ENCODE measurements at places on chromosomes 13 and 19.
A peak's percentile ranks its signal among the peaks of the same experiment; 100 is the strongest.

- peak; percentile 17 for DNase-seq
Measured at GRCh38 chr13:20174656-20175405, 14.0 kb upstream of the GJA3 start.

DNA sequence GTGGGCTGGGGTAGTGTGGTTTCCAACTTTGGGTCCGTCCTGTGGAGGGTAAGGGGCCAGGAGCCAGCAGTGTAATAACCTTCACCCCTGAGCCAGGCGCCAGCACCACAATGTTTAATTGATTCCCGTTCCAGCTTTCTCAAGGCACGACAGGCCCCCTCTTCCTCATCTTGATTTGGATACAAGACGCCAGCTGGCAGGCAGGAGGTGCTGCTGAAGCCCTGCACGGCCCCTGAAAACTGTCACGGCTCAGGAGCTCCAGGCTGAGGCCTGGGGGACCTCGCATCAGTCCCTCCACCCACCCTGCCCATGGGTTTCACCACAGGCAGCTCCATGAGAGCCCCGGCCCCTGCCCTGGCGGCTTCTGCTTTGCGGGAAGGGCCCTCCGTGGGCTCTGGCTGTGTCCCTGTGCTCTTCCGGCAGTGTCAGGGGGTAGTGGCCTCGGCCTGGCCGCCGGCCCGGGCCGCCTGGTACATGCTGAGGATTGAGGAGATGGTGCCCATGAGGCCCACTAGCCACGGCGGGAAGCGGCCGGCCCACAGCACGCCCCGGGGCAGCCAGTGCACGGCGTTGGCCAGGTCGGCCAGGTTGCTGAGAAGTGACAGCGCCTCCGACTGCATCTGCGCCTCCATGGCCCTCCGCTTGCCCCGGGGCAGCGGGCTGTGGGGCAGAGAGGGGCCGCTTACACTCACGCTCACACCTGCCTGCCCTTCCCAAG lies 11.9 kb downstream of the PEX11G start:
- DNase-seq = no peak

DNA sequence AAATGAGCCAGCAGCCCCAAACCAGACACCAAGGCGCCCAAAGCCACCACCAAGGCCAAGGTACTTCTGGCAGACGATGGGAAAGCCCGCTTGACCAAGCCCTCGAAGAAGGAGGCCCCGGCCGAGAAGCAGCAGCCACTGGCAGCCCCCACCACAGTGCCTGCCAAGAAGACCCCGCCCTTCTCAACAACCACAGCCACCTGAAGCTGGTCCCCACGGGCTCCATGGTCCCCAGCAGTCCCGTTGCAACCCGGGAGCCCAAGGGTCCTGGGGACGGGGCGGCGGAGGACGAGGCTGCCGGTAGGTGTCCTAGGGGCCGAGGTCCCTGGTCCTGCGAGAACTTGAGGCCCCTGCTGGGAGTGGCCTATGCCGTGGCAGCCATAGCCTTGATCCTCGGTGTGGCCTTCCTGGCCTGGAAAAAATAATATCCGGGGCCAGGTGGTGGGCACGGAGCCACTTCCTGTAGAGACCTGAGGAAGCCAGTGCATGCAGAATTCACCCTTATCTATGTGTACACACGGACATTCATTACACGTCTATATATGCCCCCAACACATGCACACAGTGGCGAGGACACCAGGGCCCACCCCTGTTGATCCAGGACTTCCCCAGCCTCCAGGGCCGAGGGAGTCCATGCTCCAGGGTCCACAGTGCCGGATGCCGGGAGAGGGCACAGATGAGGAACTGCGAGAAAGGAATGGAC lies 13.8 kb downstream of the C1QTNF9 start:
- DNase-seq = no peak

DNA sequence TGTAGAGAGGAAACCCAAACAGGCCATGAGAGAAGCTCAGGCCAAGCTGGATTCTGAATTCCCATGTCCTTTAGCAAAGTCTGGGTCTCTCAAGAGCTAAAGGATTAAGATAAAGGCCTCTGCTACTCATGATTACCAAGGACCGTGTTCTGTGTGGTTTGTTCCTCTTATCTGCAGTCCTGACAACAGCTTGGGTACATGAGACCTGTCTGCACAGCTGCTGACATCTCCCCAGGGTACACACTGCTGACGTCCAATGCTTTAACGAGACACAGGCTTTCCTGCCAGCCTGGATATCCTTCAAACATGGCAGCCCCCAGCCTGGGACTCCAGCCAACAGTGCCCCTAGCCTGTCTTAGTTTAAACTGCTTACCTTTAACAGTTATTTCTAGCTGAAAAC lies 211.0 kb downstream of the SLC7A1 start:
- no peak for DNase-seq

- DNase-seq = no peak
Measured at GRCh38 chr13:44763615-44764301, 187.6 kb upstream of the TSC22D1 start.

DNA sequence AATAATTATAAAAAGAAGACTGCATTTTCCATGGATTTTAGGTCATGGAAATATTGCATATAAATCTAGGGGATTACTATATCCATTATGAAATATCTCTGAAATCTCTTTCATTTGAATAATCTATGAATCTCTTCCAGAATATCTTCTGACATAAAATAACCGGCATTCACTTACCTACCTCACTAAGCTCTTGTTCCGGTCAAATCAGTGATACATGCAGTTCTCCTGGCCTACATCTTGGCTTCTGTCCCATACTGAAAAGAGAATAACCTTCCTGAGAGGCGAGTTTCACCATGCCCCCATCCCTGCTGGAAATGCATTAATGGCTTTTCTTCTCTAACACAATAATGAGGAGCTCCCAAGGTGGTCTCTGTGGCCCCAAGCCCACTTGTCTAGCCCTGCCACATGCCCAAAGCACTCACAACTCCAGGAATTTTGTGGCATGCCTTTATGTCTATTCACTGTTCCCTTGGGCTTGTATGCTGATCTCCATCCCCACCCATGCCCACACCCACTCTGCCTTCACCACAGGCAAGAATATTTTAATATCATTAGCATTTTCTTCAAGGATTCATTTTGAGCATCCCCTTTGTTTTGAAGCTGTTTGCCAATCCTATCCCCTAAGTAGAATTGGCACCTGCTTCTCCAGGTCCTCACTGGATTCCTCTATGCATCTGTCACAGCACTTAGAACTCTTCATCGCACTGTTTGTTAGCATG lies 401.6 kb downstream of the COG6 start:
- no peak for DNase-seq

DNA sequence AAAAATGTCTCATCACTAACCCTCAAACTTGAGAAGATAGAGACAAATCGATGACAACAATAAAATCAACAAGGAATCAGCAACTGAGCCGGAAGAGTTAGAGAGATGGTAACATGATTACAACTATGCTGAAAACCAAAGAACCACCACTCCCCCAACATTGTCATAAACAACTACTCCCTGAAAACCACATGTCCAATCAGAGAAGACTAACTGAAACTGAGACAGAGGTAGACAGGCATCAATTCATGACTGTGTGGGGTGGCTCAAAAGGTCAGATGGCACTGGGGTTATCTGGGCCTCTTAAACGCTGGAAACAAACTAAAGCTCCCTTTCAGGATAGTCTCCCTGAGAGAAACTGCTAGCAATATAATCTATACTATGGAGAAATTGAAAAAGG lies 488.8 kb downstream of the KCTD12 start:
- DNase-seq = no peak

DNA sequence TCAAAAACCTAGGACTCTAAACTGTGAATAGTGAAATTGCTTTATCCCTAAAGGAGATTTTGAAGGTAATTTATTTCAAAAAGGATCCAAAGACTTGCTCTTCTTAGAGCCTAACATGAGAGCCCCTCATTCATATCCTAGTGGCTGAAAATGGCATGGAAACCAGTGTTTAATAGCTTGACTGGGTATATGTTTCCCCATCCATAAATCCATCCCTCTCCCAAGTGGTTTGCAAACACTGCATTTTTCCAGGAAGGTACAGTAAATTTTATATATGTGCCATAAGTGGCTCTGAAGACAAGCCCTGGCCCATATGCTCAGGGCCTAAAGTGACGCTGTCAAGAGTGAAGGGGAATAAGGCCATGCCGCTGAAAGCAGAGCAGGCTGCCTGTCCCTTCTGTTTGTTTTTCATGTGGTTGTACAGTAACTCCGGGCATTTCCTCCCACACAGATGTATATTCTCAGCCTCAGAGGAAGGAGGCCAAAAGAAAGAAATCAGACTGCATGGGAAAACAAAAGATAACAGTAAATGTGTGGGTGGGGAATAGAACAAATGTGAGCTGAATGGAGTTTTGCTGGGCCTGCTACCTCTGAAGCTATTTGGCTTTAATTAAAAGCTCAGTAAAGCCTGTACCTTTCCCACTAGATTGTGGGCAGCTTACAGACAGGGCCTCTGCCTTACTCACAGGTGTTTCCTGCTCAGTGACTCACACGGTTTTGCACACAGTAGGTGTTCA lies 181.9 kb downstream of the PCDH9 start:
- no peak for DNase-seq

DNA sequence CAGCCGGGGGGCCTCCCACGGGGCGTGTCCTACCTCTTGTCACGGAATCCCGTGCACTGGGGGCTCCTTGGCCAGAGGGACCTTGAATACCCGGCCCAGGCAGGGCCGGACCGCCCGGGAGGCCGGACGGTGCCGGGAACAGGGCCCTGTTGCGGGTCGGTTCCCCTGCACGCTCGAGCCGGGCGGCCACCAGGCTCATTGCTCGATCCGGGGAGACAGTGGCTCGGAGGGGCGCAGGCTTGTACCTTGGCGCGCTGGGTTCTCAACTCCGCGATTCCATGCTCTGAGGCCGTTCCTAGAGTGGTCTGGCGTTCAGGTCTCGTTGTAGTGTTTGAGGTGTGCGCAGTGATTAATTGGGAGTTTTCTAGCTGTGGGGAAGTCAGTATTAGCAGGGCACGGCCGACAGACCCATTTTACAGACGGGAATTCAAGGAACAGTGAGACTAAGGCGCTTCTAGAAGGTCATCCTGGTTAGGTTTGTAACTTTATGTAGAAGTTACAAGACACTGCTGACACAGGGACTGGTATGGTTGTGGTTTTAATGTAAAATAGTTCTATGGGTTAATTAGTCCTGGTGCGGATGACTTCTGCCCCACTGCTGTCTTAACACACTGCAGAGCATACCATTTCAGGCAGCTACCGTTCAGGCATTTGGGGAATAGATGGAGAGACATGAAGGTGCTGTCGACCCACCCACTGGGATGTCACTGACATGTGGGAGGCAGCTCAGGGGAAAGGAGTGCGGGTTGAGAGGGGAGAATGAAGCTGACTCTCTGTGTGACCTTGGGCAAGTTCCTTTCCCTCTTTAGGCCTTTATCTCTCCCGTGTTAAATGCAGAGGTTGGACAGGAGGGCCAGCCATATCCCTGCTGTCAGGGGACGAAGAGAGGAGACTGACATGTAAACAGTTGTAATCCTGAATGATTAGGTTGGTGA lies 592 bp downstream of the CLPTM1 start:
- DNase-seq = no peak

- DNase-seq = no peak
Measured at GRCh38 chr13:89968470-89968869, 1379.0 kb upstream of the MIR17HG start.

GRCh38 chr19:55640577-55641425 lies at the start of gene ZNF580:
Gene ZNF580 (plus strand): TSS chr19:55641002. CDS start chr19:55642509, 1,507 bp downstream.
- DNase-seq = no peak

- no peak for DNase-seq
Measured at GRCh38 chr13:94859278-94859691, 146.9 kb upstream of the SOX21 start.

DNA sequence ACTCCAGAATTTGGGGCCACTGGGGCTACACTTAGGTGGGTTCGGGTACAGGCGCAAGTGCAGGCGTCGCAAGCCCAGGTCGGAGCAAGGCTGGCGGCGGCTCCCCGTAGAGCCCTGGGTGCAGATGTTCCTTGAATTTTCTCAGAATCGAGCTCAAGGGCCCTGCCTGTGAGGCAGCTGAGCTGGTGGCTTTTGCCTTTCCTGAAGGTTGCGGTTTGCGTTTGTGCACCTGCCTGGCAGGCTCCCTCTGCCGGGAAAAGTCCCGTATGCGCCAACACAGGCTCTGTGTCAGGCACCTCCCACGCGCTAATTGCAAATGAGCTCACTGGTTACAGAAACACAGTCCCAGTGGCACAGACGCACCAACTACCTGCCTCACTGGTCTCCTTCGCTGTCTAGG lies 5.9 kb downstream of the DOHH start:
- no peak for DNase-seq

DNA sequence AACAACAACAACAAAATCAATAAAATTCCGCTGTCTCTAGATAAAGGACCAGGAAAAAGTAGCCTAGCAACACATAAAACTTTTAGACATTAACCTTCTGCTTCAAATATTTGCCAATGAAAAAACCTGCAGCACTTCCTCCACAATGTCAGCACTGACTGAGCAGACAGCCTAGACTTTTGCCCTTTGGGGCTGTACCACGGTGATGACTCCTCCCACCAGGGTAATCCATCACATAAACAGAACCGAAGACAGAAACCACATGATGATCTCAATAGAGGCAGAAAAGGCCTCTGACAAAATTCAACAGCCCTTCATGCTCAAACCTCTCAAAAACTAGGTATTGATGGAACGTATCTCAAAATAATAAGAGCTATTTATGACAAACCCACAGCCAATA lies 30.2 kb upstream of the TRPC4 start:
- DNase-seq = no peak

- no peak for DNase-seq
Measured at GRCh38 chr13:59345311-59345710, 818.4 kb downstream of the DIAPH3 start.

DNA sequence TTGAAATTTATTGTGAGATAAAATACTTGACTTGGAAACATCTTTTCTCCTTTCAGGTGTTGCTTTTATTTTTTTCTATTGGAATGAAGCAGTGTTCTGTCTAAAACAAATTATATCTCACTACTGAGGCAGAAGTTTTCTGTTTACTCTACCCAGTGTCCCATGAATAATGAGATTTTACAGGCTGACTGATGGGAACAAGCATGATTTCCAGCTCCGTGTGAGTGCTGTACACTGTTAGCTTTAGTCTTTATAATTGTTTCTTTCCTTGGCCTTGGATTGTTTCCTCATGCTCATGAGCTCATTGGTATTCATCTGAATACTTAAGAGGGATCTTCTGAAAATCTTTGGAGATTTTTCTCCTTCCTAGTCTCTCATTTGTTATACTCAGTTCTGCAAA lies 2049.5 kb upstream of the PRR20A start:
- DNase-seq = no peak

DNA sequence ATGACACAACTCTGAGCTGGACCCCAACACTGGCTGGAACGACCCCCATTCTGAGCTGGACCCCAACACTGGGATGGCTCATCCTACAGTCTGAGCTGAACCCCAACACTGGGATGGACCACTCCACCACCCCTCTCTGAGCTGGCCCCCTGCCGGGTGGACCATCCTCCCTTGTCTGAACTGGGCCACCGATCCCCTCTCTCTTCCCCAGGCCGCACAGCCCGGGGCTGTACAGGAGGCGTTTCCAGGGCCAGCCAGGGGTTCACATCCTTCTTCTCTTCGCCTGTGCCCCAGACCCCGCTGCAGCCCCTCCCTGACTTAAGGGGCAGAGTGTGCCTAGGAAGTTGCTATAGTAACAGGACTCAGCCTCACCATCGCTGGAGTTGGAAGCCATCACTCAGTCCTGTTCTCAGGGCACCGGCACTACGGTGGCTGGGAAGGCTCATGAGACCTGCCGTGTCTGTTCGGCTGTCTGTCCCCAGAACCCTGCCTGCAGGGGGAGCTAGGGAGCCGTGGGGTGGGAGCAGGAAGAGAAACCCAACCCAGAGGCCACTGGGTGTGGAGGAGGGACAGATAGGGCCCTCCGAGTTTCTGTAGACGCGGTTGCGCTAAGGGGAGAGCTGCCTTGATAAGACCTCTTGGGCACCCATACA lies 3.7 kb downstream of the PRKACA start:
- no peak for DNase-seq

GRCh38 chr19:18610556-18611326 lies 1.9 kb upstream of the TMEM59L start:
- DNase-seq = no peak

GRCh38 chr19:45705710-45706415 lies 13.4 kb downstream of the QPCTL start:
- DNase-seq = no peak
